ENCODE measurements at places on chromosomes 2 and 18. TPM values are rescaled to one million over a fixed set of nuclear protein-coding genes. Genes with fewer than 3 reads are reported as not detected.
A peak's percentile ranks its signal among the peaks of the same experiment; 100 is the strongest.

Gene UGT1A3
- not detected for total RNA-seq

Gene PROKR1
- total RNA-seq: 0.11 TPM

DNA sequence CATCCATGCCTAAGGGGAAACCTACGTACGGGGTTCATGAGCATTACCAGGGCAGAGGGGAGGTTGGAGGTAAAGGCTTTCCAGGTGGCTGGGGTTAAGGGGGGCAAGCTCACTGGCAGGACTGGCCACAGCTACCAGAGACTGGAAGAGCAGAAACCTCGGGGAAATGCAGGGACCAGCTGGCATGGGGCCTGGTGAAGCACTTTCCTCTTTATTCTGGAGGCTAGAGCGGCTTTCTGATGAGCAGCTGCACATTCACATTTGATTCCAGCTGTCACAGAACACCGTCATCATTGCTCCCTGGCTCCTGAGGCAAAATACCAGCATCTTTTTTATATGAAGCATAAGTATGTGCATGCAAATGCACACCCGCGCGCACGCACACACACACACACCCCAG lies 28.7 kb upstream of the LRRC30 start:
- no peak overlapping the region for H3K27ac ChIP-seq
- peaks cover 15% of the 10 kb centered on the region for H3K4me1 ChIP-seq
- DNase-seq: no peak
- no peaks in the 10 kb centered on the region for H3K36me3 ChIP-seq

Gene ZNF397
- total RNA-seq: 44.2 TPM

DNA sequence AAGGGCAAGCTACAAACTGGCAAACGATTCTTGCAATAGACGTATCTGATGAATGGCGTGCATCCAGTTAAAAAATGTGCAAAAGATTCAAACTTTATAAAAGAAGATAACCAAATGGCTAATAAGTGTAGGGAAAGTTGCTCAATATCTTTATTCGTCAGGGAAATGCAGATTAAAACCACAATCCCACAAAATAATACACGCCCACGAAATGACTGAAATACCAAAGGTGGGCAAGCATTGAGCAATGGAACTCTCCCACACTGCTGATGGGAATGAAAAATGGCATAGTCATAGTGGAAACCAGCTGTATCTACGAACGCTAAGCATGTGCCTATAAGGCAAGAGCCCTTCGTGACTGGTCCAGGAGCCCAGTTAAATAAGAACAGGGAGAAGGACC lies 168.6 kb upstream of the SIX2 start:
- DNase-seq: no peak
- H3K4me1 ChIP-seq: no peaks in the 10 kb centered on the region
- no peak overlapping the region for H3K27ac ChIP-seq

DNA sequence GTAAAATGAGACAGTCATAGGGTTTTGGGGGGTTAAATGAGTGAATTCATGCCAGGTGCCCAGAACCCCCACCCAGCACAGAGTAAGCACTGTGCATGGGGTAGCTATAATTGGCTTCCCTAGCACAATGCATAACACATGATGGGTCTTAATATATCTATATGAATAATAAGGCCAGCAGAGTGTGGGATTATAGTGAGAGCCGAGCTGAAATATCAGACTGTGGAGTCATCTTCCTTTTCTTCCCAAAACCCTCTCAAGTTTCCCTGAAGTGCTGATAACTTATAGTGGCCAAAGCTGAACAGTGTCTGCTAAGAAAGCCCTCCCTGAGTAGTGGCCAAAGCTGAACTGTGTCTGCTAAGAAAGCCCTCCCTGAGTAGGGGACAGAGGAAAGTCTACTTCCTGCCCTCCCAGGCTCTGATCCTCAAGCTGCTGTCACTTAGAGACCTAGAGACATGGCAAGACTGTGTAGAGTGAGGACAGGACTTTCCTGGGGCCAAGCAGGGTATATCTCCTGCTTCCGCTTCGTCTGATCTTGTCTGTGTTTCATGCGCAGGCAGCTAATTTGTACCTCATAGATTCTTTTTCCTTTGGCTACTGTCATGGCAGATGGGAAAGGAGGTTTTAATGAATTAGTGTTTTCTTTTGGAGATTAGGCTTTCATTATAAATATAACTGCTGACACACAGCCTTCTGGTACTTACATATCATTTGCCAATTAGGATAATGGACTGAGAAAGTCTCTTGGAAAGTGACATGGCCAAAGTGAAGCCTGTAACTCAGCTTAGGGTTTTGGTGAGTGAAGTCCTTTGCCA lies 94.9 kb downstream of the FHOD3 start:
- DNase-seq: no peak
- no peaks in the 10 kb centered on the region for H3K27me3 ChIP-seq
- no peak overlapping the region for H3K4me3 ChIP-seq
- peaks cover 17% of the 10 kb centered on the region for H3K4me1 ChIP-seq
- H3K36me3 ChIP-seq: peaks cover 6% of the 10 kb centered on the region
- peak overlapping the region; percentile 7 for H3K27ac ChIP-seq

Gene DAW1
- not detected for total RNA-seq

Gene WNT10A
- total RNA-seq: 53.2 TPM

- H3K4me3 ChIP-seq: no peak overlapping the region
- H3K27me3 ChIP-seq: peaks cover 12% of the 10 kb centered on the region
- no peaks in the 10 kb centered on the region for H3K36me3 ChIP-seq
- DNase-seq: no peak
- H3K27ac ChIP-seq: no peak overlapping the region
- H3K4me1 ChIP-seq: peaks cover 3% of the 10 kb centered on the region
Measured at GRCh38 chr18:61589724-61590065, 256.5 kb downstream of the CDH20 start.

- no peaks in the 10 kb centered on the region for H3K27me3 ChIP-seq
- no peak overlapping the region for H3K4me3 ChIP-seq
- H3K4me1 ChIP-seq: peaks cover 10% of the 10 kb centered on the region
- H3K36me3 ChIP-seq: peaks cover 7% of the 10 kb centered on the region
- no peak for DNase-seq
- H3K27ac ChIP-seq: no peak overlapping the region
Measured at GRCh38 chr2:147025646-147026585, 818.9 kb upstream of the ACVR2A start.

Gene ANKRD12
- total RNA-seq: 47.6 TPM

GRCh38 chr2:184157141-184157540 lies 441.2 kb upstream of the ZNF804A start:
- no peaks in the 10 kb centered on the region for H3K36me3 ChIP-seq
- peaks cover 2% of the 10 kb centered on the region for H3K4me1 ChIP-seq
- no peak overlapping the region for H3K27ac ChIP-seq
- H3K27me3 ChIP-seq: no peaks in the 10 kb centered on the region
- DNase-seq: no peak
- H3K4me3 ChIP-seq: no peak overlapping the region

Gene NOP58
- 83.0 TPM for total RNA-seq

- no peak for DNase-seq
- H3K4me3 ChIP-seq: no peak overlapping the region
- H3K27me3 ChIP-seq: peaks cover 6% of the 10 kb centered on the region
- H3K36me3 ChIP-seq: no peaks in the 10 kb centered on the region
- peaks cover 7% of the 10 kb centered on the region for H3K4me1 ChIP-seq
Measured at GRCh38 chr2:3600256-3600855, 5.4 kb downstream of the COLEC11 start.

DNA sequence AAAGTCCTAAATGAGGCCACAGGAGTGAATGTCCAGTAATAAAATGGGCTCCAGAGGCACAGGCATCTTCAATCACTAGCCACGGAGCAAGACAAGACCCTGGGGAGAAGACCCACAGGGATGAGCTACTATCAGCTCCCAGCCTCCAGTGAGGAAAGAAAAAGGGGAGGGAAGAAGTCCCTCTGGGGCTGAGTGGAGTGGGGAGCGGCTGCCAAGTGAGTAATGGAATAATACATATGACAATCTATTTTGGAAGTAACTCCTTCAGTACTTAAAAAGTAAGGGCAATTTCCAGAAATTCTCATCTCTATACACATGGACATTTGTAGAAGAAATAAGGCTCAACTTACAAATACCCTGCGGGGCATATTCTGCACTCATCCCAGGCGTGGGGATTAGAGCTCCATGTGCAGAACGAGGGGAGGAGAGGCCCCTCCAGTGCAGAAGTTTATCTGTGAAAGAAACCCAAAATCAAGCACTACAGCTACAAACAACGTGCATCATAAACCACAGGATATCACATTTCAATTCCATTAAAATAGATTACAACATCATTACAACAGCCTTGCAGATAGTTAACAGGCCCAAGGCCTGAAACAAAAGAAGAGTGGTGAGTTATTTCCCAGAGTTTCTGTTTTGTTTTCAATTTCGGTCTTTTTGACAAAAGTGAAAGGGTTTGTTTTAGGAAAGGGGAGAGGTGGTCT lies 84.9 kb downstream of the BCL11A start:
- DNase-seq: no peak
- H3K4me3 ChIP-seq: no peak overlapping the region
- no peaks in the 10 kb centered on the region for H3K27me3 ChIP-seq
- H3K4me1 ChIP-seq: peaks cover 48% of the 10 kb centered on the region
- peak overlapping the region; percentile 56 for H3K27ac ChIP-seq

Gene CAPN13
- 0.14 TPM for total RNA-seq

Gene LYG1
- total RNA-seq: 2.2 TPM

DNA sequence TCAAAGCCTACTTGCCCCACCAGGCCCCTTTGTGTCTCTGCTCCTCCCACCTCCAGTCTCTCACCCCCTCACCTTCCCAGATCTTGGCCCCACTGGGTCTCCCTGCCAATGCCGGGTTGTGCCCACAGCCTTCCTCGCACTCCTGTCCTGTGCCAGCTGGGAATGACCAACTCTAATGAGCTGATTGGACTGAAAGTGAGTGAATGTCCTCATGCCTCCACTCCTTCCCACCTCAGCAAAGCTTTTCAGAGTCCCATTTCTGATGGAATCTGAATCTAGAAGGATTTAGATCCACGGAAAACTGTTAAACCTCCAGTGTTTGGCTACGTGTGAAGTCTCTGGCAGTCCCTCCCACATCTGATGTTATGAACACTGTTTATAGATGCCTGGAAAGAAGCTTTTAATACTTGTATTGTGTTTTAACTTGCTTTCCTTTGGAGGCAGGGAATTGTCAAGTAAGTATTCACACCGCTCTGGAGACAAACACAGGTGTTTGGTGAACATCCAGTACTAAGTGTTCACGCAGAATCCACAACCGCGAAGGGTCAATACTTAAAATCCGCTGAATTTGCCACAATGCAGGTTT lies 103.9 kb downstream of the RTN4 start:
- no peak for DNase-seq
- no peaks in the 10 kb centered on the region for H3K27me3 ChIP-seq
- no peaks in the 10 kb centered on the region for H3K4me1 ChIP-seq

Gene G6PC2
- total RNA-seq: not detected

DNA sequence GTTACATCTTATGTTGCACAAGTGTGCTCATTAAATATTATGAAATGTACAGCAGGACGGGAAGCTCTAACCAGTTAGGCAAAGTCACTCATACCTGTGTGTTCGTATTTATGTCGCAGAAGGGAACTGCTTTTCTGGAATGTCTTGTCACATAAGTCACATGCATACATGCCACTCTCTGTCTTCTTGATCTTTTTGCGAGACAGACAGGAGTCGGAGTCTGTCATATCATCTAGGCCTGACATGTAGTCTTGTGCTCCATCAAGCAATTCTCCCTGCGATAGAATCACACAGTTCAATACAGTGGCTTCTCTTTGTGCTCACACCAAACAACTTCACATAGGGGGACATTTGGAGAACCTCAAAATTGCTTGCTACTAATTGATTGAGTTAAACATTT lies 123.6 kb downstream of the ZEB2 start:
- H3K4me1 ChIP-seq: peaks cover 2% of the 10 kb centered on the region
- H3K36me3 ChIP-seq: peaks cover 54% of the 10 kb centered on the region
- no peak overlapping the region for H3K4me3 ChIP-seq
- no peaks in the 10 kb centered on the region for H3K27me3 ChIP-seq
- DNase-seq: no peak
